ELF-1 (cell line): ENCODE measurements at places on chromosomes 4 and X.

DNA sequence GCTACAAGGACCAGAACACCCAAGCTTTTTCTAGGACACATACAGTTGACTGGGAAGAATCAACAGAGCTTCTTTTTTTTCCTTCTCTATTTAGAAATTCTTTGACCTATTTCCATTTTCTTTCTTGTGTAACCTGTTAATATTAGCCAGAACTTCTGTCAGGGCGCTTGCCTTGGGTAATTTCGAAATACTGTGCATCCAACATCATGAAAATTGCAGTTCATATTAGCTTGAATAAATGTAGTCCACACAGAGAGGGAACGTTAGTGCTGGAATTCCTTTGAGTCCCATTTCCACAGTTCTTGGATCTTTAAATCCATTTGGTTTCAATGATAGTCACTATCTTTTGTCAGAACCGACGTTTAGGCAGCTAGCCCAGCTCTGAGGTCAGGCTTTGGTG, 141.8 kb downstream of the MXRA5 start:
- DNase-seq = no peak

DNA sequence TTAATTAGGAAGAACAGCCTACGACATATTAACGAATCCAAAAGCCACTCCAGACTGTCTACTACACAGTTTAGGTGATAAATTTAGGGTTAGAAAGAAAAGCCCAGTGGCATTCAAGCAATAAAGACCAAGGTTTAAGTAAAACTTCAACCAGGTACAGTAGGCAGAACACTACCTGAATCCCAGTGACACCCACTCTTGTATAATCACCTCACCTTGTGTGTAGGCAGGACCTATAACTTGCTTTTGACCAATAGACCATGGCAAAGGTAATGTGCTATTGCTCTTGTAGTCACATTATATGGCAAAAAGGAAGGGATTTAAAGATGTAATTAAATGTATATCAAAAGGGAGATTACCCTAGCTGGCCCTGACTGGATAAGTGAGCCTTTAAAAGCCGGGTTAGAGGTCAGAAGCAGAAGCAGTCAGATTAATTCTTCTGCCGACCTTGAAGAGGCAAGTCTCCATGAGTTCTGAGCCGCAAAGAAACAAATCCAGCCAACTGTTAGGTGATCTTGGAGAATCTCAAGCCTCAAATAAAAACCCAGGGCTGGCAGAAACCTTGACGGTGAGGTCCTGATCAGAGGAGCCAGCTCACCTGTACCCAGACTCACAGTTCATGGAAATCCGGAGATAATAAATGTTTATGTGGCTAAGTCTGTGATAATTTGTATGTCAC, 8.8 kb downstream of the FSTL5 start:
- DNase-seq = no peak

GRCh38 chr4:190014771-190015537, 12.1 kb downstream of the FRG2 start:
- DNase-seq = peak; percentile 14

DNA sequence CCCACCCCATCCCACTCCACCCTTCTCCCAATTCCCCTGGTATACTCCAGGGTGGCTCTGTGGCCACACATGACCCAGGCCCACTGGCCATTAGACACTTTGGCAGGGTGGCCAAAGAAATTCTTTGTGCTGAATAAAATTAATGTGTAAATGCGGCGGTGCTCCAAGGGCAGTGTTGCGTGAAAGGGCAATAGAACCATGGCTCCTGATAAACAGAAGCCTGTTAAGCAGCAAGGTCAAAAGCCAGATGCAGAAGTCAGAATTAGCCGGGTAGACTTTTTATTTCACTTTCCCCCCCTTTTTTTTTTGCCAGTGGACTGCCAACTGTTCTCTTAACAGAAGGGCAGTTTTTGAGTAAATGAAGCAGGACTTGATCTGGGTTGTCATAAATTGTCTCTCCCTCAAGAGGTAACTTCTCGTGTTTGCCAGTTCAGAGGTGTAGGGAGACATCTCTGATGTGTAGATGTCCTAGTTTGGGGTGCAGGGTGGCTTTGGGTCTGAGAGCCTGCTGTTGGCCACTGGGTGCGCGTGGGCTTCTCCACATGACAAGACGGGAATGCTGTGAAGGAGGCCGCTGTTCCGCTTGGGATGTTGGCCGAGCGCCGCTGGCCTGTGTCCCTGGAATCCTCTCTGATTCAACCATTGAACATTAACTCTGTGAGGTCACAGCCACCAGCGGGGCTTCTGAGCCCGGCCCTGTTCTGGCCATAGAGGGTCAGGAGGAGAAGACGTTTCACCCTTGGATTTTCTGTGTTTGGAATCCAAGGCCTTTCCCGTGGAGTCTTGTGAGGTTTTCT, 139.5 kb downstream of the TBL1X start:
- DNase-seq = no peak

GRCh38 chrX:3706481-3706880, 7.0 kb downstream of the PRKX start:
- no peak for DNase-seq

DNA sequence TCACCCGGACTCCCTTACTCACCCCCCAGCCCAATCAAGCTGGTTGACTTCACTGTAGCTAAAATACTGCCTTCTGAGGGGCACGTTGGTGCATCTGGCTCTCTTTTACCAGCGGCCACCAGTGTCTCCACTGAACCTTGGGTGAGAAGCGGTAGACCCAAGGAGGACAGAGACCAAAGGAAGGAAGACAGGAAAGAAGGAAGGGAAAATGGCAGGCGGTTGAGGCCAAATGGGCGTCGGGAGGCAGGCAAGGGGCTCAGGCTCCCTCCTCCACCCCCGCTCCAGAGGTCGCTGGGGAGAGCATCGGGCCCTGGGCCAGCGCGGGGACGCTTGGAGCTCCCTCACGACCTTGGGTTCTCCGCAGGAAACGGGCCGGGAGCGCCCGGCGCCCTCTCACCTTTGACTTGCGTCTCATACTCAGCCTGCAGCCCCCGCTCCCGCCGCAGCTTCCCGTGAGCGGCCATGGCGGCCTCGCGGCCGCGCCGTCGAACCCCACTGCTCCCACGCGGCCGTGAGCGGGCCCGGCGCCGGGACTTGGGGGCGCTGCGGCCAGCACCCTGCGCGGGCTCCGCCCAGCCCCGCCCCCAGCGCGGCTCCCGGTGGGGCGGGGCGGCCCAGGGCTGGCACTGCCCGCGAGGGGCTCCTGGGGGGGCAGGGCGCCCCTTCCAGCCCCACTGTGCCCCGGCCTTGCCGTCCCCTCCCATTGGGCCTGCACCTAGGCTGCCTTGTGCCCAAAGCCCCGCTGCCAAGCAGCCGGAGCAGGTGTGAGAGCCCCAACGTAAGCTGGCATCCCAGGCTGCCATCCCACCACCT, at the start of gene ARHGAP4:
Gene ARHGAP4, minus strand, starts transcription at position 526 of the 813 bp plus-strand sequence. Its CDS starts 62 bp downstream, at position 464.
- no peak for DNase-seq

GRCh38 chr4:170122252-170122651, 32.5 kb upstream of the AADAT start:
- DNase-seq = peak; percentile 60

DNA sequence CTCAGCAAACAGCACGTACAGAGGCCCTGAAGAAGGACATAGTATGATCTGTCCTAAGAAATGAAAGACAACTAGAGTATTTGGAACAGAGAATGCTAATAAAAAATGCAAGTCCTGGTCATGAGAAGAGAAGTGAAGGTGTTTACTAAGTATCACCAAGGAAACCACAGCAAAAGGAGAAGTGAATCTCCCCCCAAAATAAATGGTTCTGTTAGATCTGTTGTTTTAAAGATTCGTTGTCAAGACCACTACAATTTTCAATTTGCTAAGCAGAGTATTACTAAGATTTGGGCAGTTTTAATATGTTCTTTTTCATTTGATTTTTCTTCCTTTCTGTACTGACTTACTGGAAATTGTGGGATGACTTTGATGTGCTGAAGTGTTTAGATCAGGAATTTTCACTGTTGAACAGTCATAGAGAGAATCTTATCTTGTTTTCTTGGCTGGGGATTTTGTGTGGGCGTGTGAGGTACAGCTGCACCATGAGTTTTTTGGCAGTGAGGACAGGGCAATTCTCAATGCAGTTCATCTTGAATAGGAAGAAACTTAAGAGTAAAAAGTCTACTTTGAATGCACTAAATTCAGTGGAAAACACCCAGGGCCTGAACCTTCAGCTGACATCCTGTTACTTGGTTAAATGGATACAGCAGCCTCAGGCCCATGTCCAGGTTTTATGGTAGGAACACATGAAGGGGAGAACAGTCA, 132.2 kb downstream of the STIM2 start:
- DNase-seq = no peak

GRCh38 chrX:147803948-147804347, 107.8 kb upstream of the FMR1 start:
- no peak for DNase-seq
